ENCODE measurements at places on chromosomes 5 and 9.

GRCh38 chr9:89623925-89624420 is 19.2 kb downstream of the GADD45G start:
- H3K4me3 ChIP-seq: no peak overlapping the region
- no peaks in the 10 kb centered on the region for H3K36me3 ChIP-seq
- DNase-seq: no peak
- peak overlapping the region; percentile 7 for H3K27ac ChIP-seq

DNA sequence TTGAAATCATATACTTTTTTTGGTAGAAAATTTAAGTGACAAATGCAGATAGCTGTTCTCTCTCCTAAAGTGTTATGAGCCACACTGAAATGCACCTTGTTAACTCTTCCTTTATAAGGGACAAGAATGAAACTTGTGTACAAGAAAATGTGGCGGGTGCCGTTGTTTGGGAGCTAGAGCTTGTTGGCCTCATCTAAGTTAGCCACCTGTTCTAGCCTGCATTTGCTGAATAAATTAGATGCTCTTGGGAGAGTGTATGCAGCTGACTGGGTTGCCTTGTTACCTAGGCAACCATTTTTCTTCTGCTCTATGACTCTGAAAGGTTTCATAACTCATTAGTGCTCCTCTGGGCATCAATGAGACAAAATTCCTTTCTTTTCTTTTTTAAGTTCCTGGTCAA is 174.3 kb downstream of the TAF11L14 start:
- H3K4me1 ChIP-seq: no peaks in the 10 kb centered on the region
- no peak for DNase-seq
- no peaks in the 10 kb centered on the region for H3K27me3 ChIP-seq
- H3K27ac ChIP-seq: no peak overlapping the region
- no peaks in the 10 kb centered on the region for H3K36me3 ChIP-seq

GRCh38 chr5:126172812-126173211 is 250.4 kb upstream of the GRAMD2B start:
- H3K36me3 ChIP-seq: no peaks in the 10 kb centered on the region
- DNase-seq: no peak
- H3K4me3 ChIP-seq: no peak overlapping the region
- H3K4me1 ChIP-seq: no peaks in the 10 kb centered on the region
- no peaks in the 10 kb centered on the region for H3K27me3 ChIP-seq
- no peak overlapping the region for H3K27ac ChIP-seq

GRCh38 chr5:10493884-10494283 is 52.2 kb downstream of the ROPN1L start:
- no peak overlapping the region for H3K27ac ChIP-seq
- no peak overlapping the region for H3K4me3 ChIP-seq
- DNase-seq: no peak
- no peaks in the 10 kb centered on the region for H3K36me3 ChIP-seq

DNA sequence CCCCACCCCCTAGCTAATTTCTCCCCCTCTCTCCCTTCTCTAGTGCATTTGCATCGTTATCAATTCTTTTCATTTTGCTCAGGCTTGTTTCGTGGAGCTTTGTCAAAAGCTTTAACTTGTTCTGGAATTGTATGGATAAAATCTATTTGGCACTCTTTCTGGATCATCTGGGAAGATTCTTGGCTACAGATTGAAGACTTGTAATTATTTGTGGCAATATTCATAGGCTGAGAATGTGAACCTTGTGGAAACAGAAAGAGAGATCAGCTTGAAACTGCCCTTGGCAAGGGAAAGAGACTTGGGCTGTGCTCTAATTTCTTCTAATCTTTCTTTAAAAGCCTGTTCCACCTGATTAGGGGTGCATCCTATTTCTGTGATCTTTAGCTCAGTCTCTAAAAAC is 340.6 kb upstream of the DAB2 start:
- DNase-seq: no peak
- H3K27me3 ChIP-seq: no peaks in the 10 kb centered on the region
- H3K4me3 ChIP-seq: no peak overlapping the region
- H3K4me1 ChIP-seq: no peaks in the 10 kb centered on the region
- H3K36me3 ChIP-seq: no peaks in the 10 kb centered on the region
- no peak overlapping the region for H3K27ac ChIP-seq

DNA sequence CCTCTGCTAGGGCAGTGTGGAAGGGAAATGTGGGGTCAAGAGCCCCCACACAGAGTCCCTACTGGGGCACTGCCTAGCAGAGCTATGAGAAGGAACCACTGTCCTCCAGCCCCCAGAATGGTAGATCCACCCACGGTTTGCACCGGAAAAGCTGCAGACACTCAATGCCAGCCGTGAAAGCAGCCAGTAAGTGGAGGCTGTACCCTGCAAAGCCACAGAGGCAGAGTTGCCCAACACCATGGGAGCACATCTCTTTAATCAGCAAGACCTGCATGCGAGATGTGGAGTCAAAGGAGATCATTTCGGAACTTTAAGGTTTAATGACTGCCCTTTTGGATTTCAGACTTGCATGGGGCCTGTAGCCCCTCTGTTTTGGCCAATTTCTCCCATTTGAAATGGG is 52.2 kb downstream of the GKAP1 start:
- H3K36me3 ChIP-seq: no peaks in the 10 kb centered on the region
- H3K4me3 ChIP-seq: no peak overlapping the region

Measured in testis (tissue), 5 donors.